Smooth muscle cell of the pulmonary artery (primary cell): ENCODE measurements at places on chromosomes 6 and 20. TPM values are rescaled to one million over a fixed set of nuclear protein-coding genes. Genes with fewer than 3 reads are reported as not detected.

The RBM38 gene
- total RNA-seq, result 4.8 and 18.1 TPM in 2 replicates

The IFT52 gene
- 35.6 and 38.8 TPM in 2 replicates for total RNA-seq

The CD83 gene
- total RNA-seq, result 0.23 and 1.6 TPM in 2 replicates

The FAM217A gene
- not detected in 2 replicates for total RNA-seq

The OVOL2 gene
- not detected in 2 replicates for total RNA-seq

The SUMO4 gene
- 1.2 and 1.7 TPM in 2 replicates for total RNA-seq

The SAMD10 gene
- total RNA-seq, result 2.3 and 3.6 TPM in 2 replicates

The BTNL2 gene
- total RNA-seq, result not detected in 2 replicates

The SLC24A3 gene
- 0.66 and 4.1 TPM in 2 replicates for total RNA-seq

The ZC3H12D gene
- total RNA-seq, result 0.17 and 0.33 TPM in 2 replicates

The LIN28B gene
- not detected in 2 replicates for total RNA-seq

The LY6G5C gene
- 0.26 and 0.85 TPM in 2 replicates for total RNA-seq

The PTCHD4 gene
- 4.4 and 6.2 TPM in 2 replicates for total RNA-seq

The C4B gene
- 8.4 and 12.6 TPM in 2 replicates for total RNA-seq

The SLC22A16 gene
- not detected in 2 replicates for total RNA-seq

The SYCP2 gene
- total RNA-seq, result 0.36 and 1.2 TPM in 2 replicates

The FAM229B gene
- total RNA-seq, result 16.7 and 21.2 TPM in 2 replicates

The TSPO2 gene
- total RNA-seq, result not detected in 2 replicates

The NKAIN4 gene
- total RNA-seq, result not detected in 2 replicates

The ERVFRD-1 gene
- total RNA-seq, result not detected in 2 replicates

The KHDC1L gene
- total RNA-seq, result not detected in 2 replicates

The BMP7 gene
- not detected in 2 replicates for total RNA-seq

The SPTLC3 gene
- 3.8 and 3.9 TPM in 2 replicates for total RNA-seq
